Glomerular endothelial cell (primary cell): ENCODE measurements at places on chromosomes 11 and 22. TPM values are rescaled to one million over a fixed set of nuclear protein-coding genes. Genes with fewer than 3 reads are reported as not detected.

- DNase-seq, result no peak
Measured at GRCh38 chr11:83918476-83918875, 632.3 kb upstream of the CCDC90B start.

Gene KDM4F
- total RNA-seq, result not detected in 2 replicates

- DNase-seq, result no peak
Measured at GRCh38 chr11:45756384-45757010, 48.5 kb upstream of the SLC35C1 start.

Gene KRTAP5-2
- total RNA-seq, result not detected in 2 replicates

Gene AGBL2
- not detected in 2 replicates for total RNA-seq

GRCh38 chr11:10592331-10592730 lies 23.9 kb upstream of the LYVE1 start:
- DNase-seq, result no peak

Gene KCNE3
- total RNA-seq, result 1.0 and 1.4 TPM in 2 replicates

GRCh38 chr11:83473743-83474142 lies 187.6 kb upstream of the CCDC90B start:
- DNase-seq, result no peak

Gene ZNF280A
- total RNA-seq, result 0.12 TPM in 1 of 2 replicates, not detected in the other

Gene RBX1
- 55.1 and 69.7 TPM in 2 replicates for total RNA-seq

- no peak for DNase-seq
Measured at GRCh38 chr22:47625531-47626427, 863.3 kb downstream of the TBC1D22A start.

DNA sequence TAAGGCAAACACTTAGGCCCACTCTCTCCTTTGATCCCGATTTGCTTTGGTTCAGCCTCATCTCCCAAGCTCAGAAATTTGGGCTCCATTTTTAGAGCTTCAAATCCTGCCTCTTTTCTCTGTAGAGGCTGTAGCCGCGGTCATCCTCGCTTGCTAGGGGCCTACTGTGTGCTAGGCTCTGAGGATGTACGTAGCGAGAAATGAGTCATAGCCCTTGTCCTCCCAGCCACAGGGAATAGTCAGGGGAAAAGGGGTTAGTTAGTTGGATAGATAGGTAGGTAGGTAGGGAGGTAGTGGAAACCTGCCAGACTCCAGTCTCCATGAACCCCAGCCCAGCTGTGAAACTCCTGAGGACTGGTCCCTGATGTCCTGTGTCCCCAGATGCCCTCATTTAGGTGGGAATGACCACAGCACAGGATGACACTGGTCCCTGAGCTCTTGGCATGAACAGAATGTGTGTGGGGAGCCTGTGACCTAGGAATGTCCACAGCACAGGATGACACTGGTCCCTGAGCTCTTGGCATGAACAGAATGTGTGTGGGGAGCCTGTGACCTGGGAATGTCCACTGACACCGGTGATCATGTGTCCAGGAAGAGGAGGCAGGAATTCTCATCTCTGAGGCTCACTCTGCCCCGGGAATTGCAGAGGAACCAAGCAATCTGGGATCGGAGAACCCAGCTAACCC lies 21.4 kb upstream of the HMOX1 start:
- no peak for DNase-seq

DNA sequence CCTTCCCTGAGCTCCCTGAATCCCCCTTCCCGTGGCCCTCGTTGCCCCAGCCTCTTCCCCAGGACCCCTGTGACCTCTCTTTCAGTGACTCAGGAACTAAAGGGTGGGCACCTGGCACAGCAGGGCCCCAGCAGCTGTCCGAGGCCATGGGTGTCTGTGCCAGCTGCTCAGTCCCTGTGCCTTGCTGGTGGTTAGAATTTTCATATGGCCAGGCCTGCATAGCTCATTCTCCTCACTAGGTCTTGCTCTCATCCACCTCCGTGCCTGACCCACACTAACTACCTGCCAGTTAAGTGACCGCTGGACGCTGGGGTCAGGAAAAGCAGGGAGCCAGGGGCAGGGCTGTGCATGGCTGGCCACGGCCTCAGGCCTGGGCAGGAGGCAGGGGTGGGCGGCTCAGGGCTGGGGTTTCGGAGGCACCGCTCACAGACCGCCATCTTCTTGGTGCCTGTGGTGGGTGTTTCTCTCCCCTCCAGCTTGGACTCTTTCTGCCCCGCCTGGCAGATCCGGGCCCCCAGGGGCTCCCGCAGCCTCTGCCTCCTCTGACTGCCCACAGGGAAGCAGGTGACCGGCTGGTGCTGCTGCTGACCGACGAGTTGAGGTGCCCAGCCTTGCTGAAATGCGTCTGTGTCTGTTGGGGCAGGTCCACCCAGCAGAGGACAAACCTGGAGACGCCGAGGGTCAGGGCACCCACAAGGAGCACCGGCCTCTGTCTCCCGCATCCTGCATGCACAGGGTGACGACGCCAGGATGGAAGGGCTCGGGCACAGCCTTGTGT lies 20.3 kb downstream of the MRGPRD start:
- no peak for DNase-seq

GRCh38 chr11:68312117-68312779 lies at the start of gene LRP5:
Gene LRP5, plus strand, starts transcription at chr11:68312591. Its CDS starts 124 bp downstream, at chr11:68312715.
- no peak for DNase-seq

DNA sequence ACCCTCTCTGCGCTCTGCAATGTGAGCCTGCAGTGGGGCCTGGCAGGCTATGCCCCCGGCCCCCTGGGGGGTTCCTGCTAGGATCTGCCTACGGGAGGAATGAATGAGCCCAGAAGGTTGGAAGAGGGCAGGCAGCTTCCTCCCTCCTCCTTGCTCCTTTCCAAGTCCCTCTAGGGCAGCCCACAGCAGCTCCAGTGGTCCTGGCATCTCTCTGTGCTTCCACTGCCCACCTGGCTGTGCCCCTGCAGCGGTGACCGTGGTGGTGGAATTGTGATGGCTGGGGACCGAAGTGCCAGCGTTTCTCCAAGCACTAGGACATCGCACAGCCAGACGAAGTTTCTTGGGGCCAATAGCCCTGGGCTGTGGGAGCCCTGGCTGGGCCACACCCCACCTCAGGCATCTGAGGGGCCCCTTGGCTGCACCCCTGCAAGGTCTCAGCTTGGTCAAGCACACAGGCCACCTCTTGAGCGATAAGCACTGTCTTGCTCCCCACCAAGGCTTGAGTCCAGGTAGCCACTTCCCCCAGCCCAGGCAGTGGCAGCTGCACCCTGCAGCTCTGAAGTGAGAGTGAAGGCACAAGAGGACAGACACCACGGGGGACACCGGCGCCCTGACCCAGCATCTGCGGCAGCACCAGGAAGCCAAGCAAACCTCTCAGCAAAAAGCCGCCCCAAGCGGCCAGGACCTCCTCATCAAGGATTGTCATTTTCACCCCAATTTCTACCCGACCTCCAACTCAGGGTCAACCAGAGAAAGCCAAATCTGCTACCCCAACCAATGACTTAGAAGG lies 346.3 kb downstream of the CTTN start:
- DNase-seq, result no peak

GRCh38 chr11:132036746-132037466 lies 666.5 kb downstream of the NTM start:
- no peak for DNase-seq

- no peak for DNase-seq
Measured at GRCh38 chr11:127006311-127006710, 5.7 kb upstream of the KIRREL3 start.

GRCh38 chr11:33700063-33700501 lies 544 bp downstream of the C11orf91 start:
- no peak for DNase-seq

Gene BEST1
- total RNA-seq, result not detected in 2 replicates

Gene OR51B2
- total RNA-seq, result not detected in 2 replicates

DNA sequence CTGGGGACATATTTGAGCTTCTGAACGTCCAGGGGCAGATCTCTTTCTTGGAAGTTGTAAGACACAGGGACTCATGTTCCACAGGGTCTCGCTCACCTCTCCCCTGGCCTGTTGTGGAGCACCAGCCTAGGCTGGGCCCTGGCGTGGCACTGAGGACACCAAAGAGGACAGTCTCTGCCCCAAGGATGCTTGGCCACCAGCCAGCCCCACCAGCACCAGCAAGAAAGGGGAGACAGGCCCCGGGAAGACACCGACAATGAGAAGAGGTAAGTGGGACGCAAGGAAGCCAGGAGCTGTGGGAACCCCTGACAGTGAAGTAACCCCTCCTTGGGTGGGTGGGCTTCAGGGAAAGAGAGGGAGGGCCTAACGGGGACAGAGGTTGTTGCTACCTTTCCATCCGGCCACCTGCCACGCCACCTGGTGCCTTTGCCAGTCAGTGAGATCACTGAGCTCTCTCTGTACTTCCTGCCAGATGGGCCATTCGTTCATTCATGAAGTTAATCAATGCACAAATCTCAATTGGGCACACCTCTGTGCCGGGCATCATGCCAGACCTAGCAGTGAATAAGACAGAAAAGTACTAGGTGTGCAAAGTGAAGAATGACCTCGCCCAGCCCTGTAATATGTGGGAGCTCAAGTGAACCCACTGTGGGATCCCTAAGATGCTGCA lies 11.1 kb downstream of the APOL5 start:
- DNase-seq, result no peak

GRCh38 chr11:64742889-64743590 lies 902 bp downstream of the RASGRP2 start:
- no peak for DNase-seq

- DNase-seq, result peak; percentile 45
Measured at GRCh38 chr11:75214411-75214821, 26.2 kb upstream of the TPBGL start.

GRCh38 chr11:4213746-4214145 lies 119.1 kb downstream of the RRM1 start:
- no peak for DNase-seq

Gene MRGPRX3
- not detected in 2 replicates for total RNA-seq

- no peak for DNase-seq
Measured at GRCh38 chr11:6894097-6894496, 1.8 kb upstream of the OR2D2 start.

GRCh38 chr11:59413646-59414045 lies 12.6 kb downstream of the OR5A2 start:
- no peak for DNase-seq

GRCh38 chr11:10379022-10379421 lies 74.1 kb downstream of the ADM start:
- DNase-seq, result no peak

DNA sequence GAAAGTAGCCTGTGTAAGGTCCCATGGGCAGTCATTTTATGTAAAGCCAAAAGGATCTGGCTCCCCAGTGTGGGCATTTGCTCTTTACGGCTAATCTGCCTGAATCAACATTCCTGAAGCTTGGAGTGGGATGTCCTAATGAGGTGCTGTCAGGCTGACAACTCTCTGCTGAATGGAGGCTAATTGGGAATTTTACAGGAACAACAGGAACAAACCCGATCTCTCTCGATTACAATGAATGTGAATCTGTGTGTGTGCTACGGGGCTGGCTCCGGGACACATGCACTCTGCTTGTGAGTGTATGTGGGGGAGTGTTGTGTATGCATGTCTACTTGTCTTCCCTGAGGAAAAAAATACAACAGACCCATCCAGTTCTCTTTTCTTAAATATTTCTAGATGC lies 415.2 kb downstream of the TENM4 start:
- DNase-seq, result no peak

GRCh38 chr11:100863080-100863581 lies 176.0 kb downstream of the ARHGAP42 start:
- no peak for DNase-seq

Gene ART1
- total RNA-seq, result not detected in 2 replicates

GRCh38 chr11:133796043-133796795 lies 49.1 kb downstream of the SPATA19 start:
- no peak for DNase-seq

DNA sequence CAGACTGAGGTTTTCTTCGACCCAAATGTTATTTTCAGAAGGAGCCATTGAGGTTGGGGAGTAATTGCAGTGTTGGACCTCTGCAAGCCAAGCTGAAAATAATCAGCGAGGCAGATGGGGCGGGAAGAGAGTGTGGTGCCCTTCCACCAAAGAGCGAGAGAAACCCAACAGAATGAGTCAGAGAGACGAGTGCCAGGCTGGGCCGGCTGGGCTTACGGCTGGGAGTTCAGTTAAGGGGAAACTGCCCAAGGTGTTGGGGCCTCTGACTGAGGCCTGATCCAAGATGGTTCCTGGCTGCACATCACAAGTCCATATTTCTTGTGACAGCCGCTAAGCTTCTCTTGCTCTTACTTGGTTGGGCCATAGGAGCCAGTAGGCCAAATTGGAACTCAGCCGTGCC lies 30.4 kb upstream of the CREB3L1 start:
- no peak for DNase-seq

GRCh38 chr22:45639747-45640102 lies 31.9 kb upstream of the ATXN10 start:
- DNase-seq, result no peak

GRCh38 chr11:45278714-45279113 lies 7.4 kb downstream of the SYT13 start:
- no peak for DNase-seq

GRCh38 chr22:46792841-46793261 lies 30.4 kb downstream of the TBC1D22A start:
- DNase-seq, result no peak

DNA sequence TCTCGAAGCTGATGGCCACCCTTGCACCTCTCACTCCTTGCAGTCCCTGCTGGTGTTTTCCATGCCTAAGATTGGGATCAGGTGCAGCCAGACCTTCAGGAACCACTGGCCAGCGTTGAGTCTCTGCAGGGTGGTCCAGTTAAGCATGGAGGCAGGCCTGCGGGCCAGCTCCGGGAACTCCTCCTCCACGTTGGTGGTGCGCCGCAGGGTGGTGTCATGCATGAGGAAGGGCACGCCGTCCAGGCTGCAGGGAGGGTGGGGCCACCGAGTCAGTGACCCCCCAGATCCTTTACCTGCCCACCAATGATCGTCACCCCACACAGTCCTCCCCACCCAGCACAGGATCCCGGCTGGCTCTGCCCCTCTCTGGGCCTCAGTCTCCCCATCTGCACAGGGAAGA lies 10.0 kb upstream of the KLHL35 start:
- no peak for DNase-seq

DNA sequence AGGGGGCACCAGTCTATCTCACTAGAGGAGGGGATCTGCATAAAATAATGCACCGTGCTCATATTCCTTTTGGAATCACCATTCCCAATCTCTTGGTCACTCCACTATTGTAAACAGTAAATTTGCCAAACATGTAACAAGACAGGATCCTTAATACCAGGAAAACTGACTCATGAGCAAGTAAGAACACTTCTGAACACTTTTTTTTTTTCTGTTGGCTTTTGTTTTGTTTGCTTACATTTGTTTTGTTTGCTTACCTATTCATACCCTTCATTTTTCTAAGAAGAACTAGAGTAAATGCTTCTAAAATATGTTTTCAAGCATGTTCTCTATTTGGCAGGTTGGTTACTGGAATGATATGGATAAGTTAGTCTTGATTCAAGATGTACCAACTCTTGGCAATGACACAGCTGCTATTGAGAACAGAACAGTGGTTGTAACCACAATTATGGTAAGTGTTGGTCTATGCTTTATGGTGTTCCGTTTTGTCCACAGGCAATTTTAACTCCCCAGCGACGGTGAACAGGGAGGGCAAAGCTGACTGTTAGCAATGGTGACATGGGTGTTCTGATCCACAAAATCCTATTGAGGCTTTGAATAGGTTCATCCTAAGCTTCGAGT lies 111.8 kb downstream of the MSANTD4 start:
- DNase-seq, result no peak

- DNase-seq, result no peak
Measured at GRCh38 chr11:66317723-66318599, 1.1 kb upstream of the CD248 start.
